Activated CD8-positive, alpha-beta memory T cell treated with anti-CD3 and anti-CD28 coated beads, Interleukin-2, amount 50 U/mL, for 4 hours (primary cell): ENCODE measurements at places on chromosomes 2 and 18.

DNA sequence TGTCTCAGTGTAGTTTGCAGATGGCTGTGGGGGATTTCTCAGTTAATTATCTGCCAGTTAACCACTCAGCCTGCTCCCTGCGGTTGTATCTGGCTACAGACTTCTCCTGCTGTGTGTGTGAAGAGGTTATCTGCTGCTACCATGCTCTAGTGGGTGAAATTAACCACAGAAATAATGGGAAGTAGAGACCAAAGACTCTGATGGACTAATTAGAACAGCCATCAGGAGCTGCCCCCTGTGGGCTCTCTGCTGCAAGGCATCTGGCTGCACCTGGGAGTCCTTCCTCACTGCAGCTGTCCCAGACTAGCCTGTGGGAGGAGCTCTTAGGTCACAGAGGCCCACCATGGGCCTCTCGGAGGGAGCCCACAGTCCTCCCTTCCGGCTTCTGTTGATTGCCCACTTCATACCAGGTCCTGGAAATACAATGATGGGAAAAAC is 66.6 kb downstream of the CTIF start:
- DNase-seq = no peak

DNA sequence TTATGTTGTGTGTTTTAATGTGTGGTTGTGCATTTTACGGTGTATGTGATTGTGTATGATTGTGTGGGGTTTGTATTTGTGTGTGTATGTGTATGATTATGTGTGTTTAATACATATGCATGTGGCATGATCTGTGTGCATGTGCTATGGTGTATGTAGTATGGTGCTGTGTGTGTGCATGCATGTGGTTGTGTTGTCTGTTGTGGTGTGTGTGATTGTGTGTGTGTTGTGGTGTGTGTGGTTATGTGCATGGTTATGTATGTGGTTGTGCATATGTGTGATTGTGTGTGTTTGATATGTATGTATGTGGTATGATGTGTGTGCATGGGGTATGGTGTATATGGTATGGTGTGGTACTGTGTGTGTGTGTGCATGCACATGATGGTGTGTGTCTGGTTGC is 148.1 kb upstream of the AGAP1 start:
- no peak for DNase-seq

DNA sequence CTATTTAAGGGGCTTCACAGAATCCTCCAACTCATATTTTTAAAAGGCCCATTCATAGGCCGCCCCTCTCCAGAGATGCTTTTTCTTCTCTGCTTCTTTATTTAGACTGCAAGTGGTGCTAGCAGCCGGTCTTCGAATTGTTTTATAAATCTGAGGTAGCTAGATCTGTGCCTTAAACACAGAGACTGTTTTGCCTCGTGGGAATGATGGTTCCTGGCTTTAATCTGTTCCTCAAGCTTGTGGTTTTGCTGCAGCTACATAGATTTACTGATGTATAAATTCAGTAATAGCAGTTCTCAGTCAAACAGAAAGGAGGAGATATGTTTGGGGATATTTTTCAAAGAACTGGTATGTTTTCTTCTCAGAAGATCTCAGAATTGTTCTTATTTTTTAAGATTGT is 45.3 kb downstream of the TNFRSF11A start:
- no peak for DNase-seq

DNA sequence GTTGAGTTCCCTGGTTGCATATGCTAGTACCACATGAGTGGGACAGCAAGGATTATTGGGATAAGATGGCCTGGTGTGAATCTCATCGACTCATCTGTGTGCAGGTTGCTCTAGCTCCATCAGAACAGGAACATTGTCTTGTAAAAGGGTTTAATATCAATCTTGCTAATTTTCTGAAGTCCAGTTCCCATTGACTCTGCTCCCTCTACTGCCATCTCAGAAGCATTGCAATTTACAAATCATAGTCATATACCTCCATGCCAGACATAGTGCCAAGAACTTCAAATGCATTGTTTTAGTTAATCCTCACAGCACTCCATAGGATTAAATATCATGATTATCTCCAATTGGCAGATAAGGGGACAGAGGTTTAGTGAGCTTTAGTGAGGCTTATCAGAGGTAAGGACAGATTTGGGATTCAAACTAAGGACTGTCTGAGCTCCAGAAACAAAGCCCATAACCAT is 4.8 kb upstream of the STAT4 start:
- DNase-seq = no peak

DNA sequence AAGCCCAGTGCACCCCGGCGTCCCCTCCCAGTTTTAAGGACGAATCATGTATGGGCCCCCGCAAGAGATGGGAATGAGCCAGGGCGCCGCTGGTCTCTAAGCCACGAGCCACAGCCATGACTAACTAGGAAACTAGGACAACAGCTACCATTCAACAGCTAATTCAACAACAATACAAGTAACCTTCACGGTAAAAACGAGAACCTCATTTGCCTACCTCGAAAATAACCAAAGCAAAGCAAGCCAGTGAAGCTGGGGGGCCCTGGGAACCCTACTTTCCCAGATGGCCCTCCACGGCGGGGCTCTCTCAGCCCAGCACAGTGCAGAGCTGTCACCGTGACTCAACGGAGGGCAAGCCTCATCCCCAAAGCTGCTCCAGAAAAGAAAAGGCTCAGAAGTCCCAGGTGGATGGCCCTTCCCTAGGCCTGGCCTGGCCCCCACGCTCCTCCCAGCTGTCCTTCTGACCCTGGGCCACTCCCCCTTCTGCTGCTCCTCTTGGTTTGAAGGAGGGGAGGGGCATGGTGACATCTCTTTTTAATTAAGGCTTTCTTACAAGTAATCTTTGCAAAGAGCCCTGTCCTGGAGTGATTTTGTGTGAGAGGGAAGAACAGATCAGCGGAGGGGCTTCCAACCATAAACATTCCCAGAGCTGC is 126.3 kb downstream of the HDAC4 start:
- DNase-seq = no peak

- no peak for DNase-seq
These were observed 5.0 kb downstream of the CNDP1 start for GRCh38 chr18:74539289-74539688.

- no peak for DNase-seq
These were observed 35.1 kb upstream of the MPP4 start for GRCh38 chr2:201733544-201733943.
